ENCODE measurements at places on chromosomes 11 and 22.

- DNase-seq = no peak
Observed at GRCh38 chr11:133133050-133133449, 399.3 kb downstream of the OPCML start.

DNA sequence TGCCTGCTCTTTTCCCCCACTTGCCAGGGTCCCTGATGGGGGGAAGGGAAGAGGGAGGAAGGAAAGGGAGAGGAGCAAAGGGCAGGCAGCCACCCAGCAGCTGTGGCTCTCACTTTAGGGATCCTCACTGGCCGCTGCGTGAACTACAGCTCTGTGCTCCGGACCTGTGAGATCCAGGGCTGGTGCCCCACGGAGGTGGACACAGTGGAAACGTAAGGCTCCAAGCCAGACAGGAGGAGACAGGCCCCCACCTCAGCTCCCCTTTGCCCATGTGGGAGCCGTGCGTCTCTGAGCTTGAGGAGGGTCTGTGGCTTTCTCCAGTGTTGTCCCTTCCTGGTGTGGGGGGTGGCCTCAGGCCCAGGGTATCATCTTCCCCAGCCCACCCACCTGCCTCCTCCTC, 9.9 kb downstream of the P2RX3 start:
- no peak for DNase-seq

DNA sequence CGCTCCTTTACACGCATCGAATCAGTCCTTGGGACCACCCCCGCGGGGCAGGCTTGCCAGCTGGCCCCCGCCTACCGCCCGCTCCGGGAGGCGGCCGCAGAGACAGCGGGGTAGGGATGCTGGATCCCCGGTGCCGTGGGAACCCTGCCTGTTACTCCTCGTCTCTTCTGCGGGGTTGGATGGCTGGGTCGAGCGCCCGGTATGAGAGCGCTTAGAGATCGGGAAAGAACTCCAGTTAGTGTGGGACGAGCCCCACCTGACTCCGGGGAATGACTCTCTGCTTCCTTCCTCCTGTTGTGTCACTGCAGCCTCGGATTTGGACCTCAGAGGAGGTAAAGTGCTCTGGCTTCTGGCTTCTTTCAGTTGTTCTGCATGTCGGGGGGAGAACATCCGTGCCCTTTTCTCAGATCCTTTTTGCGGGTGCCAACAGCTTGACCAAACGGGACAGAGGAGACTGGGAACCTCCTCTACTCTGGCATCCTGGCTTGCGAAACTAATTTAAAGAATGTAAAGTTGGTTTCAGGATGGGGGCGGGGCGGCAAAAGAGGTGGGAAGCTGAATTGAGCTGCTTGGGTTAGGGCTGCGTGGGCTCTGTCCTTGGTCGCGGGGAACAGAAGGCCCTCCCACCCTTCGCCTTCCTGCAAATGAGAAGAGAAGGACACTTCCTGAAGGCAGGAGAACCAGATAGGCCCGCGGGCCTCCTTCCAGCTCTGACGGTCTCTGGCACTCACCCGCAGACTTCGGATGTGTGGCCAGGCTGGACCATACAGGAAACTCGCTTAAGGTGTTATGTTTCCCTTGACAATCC, 938 bp downstream of the LAYN start:
- peak; percentile 71 for DNase-seq

DNA sequence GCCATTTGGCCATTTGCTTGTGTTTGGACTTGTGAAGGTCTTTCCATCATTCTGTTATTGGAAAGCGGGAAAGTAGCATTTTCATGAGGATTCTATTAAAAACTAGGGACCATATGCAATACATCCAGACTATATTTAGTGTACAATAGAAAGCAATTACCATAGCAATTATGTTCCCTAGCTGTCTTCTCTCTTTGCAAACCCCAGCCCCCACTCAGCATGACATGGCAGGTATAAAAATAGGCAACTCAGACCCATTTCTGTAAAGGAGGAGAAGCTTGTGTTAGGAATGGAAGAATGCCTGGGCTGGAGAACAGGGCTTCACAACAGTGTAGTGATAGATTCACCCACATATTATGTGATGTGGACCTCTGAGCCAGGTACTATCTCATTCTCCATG, 12.4 kb downstream of the OR51B6 start:
- no peak for DNase-seq

- DNase-seq = no peak
Observed at GRCh38 chr22:20765938-20766337, 8.0 kb upstream of the SERPIND1 start.

GRCh38 chr22:23128269-23129108, 13.3 kb downstream of the RSPH14 start:
- DNase-seq = peak; percentile 86

GRCh38 chr11:94330789-94331188, 26.4 kb downstream of the IZUMO1R start:
- no peak for DNase-seq

- peak; percentile 52 for DNase-seq
Observed at GRCh38 chr11:26820739-26821138, 98.9 kb upstream of the SLC5A12 start.

- DNase-seq = no peak
Observed at GRCh38 chr11:85787168-85787567, 23.8 kb downstream of the SYTL2 start.

GRCh38 chr11:94424662-94425061, 23.4 kb upstream of the GPR83 start:
- no peak for DNase-seq

Measured in AG08396 (cell line).